ENCODE measurements at places on chromosomes 6 and 20.

GRCh38 chr6:52512199-52512598 is 64.7 kb downstream of the TRAM2 start:
- DNase-seq: peak; percentile 92

- no peak for DNase-seq
Observed at GRCh38 chr6:52910091-52910490, 593 bp upstream of the GSTA3 start.

- DNase-seq: no peak
Observed at GRCh38 chr20:5234158-5234557, 82.6 kb downstream of the PROKR2 start.

GRCh38 chr6:153215242-153215641 is 84.2 kb upstream of the RGS17 start:
- DNase-seq: peak; percentile 4

- DNase-seq: no peak
Observed at GRCh38 chr20:33475381-33476152, 14.3 kb upstream of the CBFA2T2 start.

- DNase-seq: peak; percentile 81
Observed at GRCh38 chr20:45629496-45630100, at the start of gene WFDC10A. Gene WFDC10A, plus strand, starts transcription at chr20:45629739. Its CDS starts 75 bp downstream, at chr20:45629814.

All from ELR (cell line).